WTC11 (cell line): ENCODE measurements at places on chromosomes 2 and 18.

GRCh38 chr18:24326211-24326610, 71.4 kb downstream of the OSBPL1A start:
- no peak for DNase-seq

DNA sequence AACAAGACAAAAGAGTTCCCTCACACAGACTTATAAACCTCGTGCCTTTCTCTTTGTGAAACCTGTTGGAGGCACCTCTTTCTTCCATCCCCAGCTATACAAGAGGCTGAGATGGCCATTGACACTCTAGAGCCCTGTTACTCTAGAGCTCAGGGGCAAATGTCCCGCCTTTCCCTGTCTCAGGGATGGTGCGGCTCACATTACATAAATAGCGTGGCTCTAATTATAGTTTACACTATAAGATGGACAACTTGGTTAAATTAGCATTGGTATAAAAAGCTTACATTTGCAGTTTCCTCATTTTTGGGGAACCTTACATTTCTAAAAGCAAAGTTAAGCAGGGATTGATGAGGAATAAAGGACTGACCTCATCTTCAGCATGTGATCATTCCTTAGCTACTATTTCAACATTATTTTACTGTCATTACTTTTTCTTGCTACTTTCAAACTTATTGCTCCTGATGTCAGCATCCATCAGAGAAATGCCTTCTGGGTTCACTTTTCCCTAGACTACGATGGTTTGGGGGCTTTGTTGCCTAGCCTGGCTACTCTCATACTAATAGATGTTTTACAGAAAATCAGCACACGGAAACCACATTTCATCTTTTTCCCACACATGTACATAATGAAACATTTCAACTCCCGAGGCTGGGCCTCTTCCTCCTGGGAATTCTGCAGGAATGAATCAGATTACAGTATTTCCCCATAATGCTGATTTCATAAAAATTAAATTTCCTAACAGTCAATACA, 40.4 kb downstream of the FTCDNL1 start:
- DNase-seq = no peak

GRCh38 chr2:192004188-192004963, 157.5 kb upstream of the CAVIN2 start:
- DNase-seq = no peak

DNA sequence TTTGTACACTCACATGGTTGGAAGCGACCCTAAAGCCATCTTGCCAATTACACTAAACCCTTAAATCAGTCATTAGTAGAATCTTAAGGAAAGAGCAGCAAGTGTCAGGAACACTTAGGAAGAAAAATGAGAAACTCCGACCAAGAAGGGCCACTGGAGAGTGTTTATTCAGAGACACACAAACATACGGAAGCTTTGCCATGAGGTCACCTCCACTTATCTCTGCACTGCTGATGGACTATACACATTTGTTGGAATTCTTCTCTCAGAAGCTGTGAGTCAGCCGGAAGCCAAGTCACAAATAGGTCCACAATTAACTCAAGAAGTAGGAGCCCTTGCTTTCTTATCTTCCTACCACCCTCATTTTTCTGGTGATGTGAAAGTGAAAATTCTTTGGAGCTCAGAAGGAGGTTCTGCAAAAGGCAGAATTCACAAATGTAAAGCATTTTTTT, 21.6 kb downstream of the BMP10 start:
- DNase-seq = no peak

DNA sequence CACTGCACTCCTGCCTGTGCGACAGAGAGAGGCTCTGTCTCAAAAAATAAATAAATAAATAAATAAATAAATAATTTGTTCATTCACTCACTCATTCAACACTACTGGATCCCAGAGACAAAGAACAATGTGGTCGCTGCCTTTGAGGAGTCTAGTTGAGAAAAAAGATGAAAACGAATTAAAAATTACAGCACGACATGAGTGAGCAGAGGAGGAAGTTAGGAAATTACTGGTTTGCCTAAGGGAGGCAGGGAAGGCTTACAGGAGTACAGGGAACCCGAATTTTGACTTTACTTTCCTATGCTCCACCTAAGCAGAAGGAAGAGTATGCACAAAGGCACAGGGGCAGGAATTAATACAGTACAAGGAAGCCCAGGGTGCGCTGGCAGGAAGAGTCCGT, 4.2 kb upstream of the KCMF1 start:
- DNase-seq = no peak

GRCh38 chr18:63111671-63112402, 207.7 kb downstream of the BCL2 start:
- no peak for DNase-seq

DNA sequence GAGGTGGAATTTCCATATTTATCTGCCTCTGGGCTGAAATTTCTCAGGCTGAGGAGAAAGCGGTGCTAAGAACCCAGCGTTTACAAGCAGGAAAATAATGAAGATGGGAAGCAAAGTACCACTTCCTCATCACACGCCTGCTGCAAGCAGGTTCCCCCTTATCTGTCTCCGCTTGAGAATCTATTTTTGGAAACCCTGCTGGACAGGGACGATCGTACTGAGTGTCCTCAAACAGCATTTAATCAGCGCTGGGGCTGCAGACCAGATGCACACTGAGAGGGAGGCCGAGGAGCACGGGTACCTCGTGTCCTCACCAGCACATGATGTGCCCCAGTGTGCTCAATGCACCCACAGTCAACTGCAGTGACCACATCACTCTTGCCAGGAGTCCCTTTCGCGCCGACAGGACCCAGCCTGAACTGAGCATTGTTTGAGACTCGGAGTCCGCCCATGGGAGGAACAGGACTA, 160.4 kb downstream of the HDAC4 start:
- no peak for DNase-seq

DNA sequence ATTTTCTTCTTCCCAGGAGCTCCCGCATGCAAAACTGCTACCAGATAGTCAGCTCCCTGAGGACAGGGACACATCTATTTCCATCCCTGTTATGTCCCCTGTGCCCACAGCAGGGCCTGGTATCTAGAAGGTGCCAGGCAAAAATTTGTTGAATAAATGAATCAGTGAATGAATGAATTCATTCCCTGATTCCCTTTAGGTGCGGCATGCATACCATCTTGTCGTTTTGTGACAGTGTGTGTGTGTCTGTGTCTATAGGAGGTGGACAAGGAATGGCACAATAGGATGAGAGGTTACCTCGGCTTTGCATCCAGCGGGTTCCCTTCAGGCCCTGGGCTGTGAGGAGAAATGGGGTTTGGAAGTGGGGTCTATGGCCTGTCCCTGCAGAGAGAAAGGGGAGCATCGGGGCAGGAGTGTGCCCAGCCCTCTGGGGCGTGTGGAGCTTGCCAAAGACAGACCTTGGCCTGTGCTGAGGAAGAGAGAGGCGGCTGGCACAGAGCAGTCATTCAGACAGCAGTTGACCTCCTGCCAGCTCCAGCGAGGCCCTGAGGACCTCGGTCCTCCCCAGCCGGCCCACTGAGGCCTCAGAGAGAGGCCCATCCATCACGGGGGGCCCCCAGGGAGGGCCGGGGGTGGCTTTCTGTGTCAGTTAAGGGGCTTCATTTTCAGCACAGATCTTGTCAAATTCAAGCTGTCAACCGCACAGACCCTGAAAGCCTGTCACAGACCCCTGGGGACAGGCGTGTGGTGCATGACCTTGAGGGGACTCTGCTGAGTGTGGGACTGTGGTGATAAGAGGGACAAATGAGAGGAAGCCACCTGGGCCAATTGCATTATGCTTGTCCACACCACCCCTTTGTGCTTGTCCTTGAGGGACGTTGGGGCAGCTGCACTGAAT, 125.9 kb upstream of the CXCR4 start:
- DNase-seq = no peak

DNA sequence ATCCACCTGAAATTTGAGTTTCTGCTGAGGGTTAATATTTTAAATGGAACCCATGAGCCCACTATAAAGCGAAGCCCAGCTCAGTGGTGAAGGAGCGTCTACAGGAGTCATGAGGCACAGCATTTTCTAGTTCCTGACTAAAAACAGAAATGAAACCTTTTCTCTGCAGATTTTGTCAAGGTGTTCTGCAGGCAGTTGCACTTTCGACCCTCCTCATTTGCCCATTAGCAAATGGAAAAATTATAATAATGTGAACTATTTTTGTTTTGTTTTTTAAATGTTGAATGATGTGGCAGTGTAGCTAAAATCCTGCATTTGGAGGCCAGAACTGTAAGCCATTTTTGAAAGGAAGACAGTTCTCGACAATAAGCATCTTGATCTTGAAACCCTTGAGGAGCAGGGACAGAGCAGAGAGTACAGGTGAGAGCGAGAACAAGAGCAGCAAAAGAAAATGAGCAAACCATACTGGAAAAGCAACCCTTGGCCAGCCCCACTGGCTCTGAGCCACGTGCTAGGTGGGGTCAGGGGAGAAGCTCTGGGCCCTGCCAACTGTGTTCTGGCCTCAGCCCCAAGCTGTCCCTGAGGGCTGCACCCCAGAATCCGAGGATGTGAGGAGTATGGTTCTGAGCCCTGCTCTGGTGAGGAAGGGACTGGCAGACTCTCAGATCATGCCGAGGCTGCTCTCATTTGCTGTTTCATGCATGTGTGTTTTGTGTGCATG, 26.4 kb upstream of the COPS8 start:
- no peak for DNase-seq

DNA sequence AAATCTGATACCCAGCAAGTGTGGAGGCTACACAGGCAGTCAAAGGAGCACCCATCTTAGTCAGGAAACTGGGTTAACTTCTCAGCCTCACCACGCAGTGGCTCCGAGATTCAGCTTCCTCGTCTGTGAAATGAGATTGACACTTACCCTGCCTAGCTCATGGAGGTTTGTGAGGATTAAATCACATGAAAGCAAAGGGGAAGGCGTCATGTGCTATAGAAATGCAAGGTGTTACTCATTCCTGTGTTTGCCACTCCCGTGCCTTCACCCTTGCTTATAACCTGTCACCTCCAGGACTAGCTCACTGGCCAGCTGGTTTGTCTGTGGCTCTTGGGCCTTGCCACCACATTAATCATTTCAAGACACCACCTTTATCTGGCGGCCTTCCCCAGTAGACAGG, 118.9 kb upstream of the FOSL2 start:
- no peak for DNase-seq

DNA sequence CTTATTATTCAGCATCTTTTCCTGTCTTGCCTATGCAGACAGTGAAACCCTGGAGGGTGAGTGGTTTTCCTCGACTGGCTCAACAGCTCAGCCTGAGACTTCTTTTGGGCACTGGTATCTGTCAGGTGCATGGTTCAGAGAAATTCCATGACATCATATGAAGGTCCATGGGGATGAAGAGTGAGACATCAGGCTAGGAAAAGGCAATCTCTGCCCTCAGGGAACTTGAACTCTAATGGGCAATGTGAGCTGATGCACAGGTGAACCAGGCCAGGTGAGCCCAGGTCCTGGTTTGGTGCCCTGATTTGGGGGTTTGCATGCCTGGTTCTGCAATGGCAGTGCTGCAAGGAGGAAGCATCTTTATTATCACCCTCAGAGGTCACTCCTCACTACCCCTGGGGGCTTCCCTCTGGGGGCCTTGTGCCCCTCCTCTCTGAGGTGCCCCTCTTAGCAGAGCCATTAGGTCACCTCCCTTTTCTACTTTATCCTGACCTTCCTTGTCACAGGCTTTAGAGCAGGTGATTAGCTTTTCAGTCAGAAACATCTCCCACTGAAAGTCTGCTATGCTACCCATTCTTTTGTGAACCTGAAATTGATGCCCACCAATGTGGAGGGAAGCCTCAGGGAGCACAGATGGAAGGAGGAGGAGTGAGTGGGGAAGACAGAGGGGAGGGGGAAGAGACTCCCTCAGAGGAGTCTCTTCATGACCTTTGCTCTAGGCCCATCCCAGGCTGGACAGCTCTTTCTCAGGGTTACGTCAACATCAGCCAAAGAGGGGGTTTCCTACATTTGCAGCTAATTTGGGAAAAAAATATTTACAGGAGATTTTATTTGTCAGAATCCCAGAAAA, 47.3 kb downstream of the MERTK start:
- no peak for DNase-seq

DNA sequence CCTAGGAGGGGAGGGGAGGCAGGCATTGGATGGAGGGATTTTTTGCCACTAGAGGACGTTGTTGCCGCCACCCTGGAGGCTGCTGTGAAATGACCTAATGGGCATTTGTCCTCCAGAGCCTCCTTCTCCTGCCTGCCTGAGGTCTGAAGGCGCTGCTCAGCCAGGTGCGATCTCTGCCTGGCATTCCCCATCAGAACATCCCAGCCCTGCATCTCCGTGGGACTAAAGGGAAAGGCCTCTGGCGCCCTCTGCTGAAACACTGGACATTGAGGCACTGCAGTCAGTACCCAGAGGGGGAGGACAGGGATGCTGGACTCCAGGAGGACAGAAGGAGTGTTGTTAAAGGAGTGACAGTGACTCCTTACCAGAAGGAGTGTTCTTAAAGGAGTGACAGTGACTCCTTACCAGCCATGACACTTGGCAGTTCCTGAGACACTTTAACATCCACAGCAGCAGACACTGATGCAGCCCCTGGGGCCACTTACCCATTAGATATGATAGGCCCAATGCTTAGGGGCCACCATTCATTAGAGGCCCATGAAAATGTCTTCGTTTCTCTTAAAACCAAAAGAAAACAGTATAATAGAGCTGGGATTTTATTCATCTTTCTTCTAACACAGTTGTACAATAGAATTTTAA, 17.0 kb downstream of the THNSL2 start:
- peak; percentile 89 for DNase-seq

- DNase-seq = no peak
Observed at GRCh38 chr2:238238311-238238765, 1.5 kb downstream of the HES6 start.

GRCh38 chr2:47849368-47849767, 56.9 kb downstream of the FBXO11 start:
- no peak for DNase-seq

GRCh38 chr2:158131919-158132566, 30.4 kb downstream of the UPP2 start:
- DNase-seq = no peak

DNA sequence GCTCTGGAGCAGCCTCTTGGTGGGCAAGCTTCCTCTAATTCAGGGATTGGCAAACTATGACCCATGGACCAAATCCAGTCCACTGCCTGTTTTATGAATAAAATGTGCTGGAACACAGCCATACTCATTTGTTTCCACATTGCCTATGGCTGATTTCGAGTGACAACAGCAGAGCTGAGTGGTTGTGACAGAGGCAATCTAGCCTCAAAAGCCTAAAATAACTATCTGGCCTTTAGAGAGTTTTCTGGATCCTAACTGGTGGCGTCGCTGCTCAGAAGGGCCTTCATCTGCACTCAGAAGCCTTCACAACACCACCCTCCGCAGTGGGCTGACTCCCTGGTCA, 147.1 kb downstream of the CCBE1 start:
- DNase-seq = no peak

DNA sequence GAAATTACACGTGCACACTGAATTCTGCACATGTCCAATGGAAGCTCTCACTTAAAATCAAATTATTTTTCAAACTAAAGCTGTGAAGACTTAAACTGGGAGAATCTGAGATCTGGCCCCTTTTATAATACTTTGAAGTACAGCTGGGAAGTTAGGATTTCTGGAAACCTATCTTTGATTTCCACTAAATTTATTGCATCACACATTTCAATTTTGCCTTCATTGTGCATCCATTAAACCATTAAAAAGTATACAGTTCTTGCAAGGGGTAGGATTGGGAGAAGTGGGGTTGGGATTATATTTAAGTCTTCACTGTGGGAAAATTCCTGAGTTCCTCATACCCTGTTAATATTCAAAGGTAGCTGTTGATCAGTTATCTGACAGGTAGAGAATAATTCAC, 1229.6 kb upstream of the ZEB2 start:
- DNase-seq = no peak

GRCh38 chr2:23200068-23200786, 184.8 kb upstream of the KLHL29 start:
- no peak for DNase-seq
